CD14-positive monocyte (primary cell): ENCODE measurements at places on chromosomes 6 and 20.

DNA sequence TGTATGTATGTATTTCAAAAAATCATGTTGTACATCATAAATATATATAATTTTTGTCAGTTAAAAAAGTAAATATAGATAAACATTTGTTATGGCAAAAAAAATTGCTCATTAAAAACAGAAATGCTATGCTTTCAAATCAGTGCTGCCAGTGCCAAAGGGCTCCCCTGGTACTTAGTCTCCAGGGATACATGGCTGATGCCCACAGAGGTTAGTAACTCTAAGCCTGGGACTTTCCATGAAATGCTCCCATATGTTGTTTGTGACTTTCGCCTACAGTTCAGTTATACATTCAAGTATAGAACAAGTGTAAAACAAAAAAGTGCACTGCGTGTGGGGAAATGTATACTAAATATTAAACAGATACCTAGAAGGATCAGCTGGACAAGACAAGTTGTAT is 104.0 kb downstream of the TENT5A start:
- DNase-seq, result no peak

DNA sequence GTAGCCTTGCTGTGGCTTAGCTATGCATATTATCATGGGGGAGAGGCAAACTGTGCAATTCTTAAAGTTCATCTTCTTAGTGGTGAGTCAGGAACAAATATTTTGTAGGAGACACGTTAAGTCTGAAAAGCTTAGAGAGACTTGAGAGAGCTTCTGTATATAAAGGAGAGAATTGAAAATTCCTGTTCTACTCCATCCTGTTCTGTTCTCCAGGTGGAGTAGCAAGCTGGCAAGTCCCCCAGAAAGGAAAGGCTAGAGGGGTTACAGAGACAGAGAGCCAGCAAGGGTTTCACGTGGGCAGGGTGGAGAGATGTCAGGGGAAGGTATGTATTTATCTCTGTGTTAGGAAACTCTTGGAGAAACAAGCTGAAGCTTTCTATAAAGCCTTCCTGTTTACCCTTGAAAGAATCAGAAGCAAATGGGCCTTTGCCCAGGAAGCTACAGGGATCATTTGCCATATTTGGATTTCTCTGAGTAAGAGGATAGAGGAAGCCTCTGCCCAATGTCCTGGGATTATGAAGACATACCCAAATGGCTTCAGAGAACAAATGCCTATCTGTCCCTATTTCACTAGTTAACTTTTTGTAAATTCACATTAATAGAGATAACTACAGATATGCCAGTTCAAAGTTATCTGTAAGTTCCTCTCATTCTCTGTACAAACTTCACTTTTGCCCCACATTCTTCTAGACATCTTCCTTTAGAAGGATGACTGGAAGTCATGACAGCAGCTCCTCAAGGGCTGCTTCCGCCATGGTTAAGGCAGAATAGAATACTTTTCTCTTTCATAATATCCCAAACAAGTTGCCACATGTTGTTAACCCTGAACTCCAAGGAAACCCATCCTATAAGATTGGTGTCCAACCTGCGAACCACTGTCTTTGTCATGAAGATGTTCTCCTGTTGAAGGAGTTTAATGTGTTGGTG is 126.7 kb upstream of the NEDD9 start:
- no peak for DNase-seq

- no peak for DNase-seq
Observed at GRCh38 chr6:12733876-12734275, 17.3 kb downstream of the PHACTR1 start.

DNA sequence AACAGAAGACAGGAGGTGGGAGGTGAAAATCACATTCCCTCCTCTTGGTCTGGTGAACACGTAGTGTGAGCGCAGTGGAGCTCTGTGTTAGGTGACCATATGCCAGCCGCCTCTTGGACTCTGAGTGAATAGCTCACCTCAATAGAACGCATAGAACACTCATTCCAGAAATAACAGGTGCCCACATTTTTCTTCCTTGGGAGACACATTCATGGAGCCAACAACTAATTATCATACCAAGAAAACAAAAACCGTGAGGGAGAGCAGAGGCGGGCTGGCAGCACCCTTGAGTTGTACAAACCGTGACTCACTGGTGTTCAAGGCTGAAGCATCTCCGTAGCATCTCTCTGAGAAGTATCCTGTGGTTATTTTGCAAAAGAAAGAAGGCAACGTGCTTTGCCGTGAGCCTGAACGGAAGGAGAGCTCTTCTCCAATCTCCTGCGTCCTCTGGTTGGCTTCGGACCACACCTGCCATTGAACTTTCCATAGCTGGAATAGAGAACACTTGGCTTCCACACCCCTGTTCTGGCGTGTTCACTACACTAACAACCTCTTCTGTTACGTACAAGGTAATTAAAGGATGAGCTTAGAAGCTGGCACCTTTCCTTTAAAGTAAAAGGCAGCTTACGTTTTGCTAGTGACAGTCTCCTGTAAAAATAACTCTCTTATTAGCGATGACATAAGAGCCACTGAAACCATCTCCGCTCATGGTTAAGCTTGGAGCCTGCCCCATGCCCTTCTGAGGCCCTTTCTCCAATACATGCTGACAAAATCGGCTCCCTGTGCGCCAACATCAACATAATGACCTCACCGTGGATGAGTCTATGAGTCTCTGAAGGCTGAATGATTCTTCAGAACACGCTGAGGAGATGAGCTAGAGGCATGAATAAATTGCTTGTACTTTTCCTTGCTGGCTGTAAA is 30.2 kb upstream of the SGK1 start:
- no peak for DNase-seq

DNA sequence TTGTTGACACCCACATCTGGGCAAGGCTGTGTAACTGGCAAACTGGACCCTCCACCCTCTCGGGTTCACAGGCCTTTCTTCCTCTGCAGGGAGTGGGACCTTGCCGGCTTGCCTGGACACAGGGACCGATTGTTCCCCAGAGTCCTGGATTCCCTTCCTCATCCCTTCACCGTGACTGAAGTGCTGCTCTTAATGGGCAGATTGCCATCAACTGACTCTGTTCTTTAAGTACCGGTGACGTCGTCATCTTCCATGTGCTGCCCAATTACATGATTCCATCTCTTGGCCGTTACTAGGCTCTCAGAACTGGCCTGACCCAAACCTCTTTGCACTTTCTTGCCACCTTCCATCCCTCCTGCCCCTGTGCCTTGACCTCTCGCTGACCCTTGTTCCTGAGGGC is 85.4 kb downstream of the EYA4 start:
- no peak for DNase-seq

DNA sequence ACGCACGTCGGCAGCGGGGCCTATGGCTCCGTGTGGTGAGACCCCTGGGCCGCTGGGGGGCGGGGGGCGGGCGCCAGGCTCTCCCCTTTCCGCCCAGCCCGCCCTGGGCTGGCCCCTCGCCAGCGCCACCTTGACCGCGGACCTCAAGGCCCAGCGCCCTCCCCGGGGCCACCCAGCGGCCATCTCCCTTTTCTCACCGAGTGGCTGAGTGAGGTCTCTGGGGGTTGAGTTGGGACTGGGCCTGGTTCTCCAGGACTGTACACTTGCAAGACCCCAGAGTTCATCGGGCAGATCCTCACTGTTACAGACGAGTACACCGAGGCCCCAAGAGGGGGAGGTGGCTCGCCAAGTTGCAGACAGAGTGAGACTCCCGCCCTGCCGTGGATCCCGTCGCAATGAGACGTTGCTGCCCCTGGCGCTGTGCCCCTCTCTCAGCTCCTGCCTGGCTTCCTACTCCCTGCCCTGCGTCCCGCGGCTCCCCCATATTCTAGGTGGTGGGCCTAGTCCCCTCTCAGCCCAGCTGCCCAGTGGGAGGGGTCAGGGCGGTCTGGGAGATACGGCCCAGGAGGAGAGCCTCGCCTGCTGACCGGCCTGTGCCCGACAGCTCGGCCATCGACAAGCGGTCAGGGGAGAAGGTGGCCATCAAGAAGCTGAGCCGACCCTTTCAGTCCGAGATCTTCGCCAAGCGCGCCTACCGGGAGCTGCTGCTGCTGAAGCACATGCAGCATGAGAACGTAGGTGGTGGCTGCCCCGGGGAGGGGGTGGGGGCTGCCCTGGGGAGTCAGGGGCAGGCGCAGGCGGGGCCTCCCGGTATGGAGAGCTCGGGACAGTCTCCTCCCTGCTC is 576 bp downstream of the MAPK13 start:
- peak; percentile 26 for DNase-seq

DNA sequence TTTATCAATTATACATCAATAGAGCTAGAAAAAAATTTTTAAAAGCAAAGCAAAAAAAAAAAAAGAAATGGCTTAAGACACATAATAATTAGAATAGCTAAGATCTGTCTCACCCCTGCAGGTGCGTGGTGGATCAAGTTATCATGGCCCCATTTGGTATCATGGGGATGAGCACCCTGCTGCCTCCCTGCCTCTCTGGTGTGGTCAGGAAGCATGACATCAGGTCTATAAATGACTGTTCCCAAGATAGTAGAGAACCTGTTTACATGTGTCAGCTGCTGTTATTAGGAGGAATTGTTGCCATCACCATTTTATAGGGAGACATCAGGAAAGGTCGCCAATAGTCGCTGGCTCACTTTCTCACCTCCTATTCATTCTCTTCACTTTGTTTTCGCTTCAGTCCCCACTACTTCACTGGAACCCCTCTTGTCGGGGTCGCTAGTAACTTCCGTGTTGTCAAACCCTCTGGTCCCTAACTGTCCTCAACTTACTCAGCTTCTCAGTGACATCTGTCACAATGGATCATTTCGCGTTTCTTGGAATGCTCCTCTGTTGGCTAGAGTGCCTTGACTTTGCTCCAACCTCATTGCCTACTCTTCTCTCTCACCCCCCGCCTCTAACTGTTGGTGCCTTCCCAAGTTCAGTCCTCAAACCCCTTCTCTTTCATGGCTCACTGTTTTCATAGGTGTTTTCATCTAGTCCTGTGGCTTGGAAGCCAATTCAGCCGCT is 4.7 kb downstream of the DNTTIP1 start:
- no peak for DNase-seq

DNA sequence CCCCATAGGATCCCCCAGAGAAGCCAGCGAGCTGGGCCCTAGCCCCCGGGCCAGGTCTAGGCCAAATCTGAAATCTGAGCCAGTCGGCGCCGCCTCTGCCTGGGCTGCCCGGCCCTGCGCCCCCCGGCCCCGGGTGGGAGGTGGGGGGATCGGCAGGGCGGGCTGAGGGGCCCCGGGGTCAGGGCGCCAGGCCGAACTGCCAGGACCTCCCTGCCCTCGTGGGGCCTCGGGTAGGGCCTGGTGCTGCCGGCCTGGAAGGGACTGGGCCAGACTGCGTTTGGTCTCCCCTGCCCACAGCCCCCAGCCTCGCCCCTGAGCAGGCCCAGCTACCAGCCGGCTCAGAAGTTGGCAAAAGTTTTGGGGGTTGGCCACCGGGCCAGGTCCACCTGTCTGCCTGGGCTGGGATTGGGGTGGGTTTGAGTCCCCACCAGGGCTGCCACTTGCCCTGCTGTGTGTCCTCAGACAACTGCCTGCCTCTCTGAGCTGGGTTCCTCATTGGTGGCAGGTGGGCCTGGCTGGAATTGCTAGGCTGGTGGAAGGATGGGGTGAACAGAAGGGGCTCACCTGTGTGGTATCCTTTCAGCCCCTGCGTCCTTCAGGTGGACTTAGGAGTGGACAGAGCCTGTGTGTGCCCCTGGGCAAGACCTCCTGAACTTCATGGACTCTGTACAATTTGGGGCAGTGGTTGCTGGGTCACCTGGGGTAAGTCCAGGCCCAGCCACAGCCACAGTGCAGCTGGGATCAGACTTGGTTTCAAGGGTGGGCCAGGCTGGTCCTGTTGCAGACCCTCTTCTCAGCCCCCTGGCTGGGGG is 801 bp downstream of the SRC start:
- DNase-seq, result no peak

DNA sequence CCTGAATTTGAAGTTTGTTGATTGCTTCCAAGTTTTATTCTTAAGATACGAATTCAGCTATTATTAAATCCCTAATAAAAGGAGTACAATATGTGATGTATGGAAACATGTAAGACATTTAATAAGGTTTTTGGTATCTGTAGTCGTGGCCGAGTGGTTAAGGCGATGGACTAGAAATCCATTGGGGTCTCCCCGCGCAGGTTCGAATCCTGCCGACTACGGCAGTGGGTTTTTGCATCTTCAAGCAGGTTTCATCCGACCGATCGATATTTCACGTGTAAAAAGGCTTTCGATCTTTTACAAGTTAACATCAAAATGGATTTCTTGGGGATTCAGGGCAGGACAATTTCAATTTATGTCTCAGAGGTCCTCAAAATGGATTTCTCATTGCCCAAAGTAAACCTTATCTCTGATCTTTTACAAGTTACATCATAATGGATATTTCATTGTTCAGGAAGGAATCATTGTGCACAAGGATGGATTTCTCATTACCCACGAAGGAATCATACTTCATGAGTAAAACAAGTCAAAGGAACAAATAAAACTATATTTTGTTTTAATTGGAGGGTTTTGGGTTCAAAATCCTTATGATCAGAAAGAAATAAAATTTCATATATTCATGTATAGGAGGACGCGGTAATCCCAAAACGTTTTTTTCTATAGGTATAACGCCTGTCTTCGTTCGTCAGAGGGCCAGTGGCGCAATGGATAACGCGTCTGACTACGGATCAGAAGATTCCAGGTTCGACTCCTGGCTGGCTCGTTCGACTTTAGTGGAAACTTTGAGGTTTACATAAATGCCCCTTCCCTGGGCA is 37.3 kb upstream of the BTN3A2 start:
- DNase-seq, result peak; percentile 57

DNA sequence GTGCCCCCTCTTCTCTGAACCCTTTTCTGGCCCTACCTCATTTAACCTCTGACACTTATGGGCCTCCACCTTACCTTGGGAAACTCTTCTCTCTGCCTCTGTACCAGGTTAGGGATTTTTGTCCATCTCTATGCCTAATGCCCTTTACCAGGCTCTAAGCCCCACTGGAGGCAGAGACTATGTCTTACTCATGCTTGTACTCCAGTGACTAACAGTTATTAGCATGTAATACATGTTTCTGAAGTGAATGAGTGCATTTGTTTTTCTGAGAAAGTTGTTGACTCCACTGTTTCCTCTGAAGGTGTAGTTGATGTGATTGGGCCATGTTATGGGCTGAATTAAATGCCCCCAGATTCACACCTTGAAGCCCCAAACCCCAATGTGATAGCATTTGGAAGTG is 234.3 kb downstream of the PACRG start:
- DNase-seq, result no peak

DNA sequence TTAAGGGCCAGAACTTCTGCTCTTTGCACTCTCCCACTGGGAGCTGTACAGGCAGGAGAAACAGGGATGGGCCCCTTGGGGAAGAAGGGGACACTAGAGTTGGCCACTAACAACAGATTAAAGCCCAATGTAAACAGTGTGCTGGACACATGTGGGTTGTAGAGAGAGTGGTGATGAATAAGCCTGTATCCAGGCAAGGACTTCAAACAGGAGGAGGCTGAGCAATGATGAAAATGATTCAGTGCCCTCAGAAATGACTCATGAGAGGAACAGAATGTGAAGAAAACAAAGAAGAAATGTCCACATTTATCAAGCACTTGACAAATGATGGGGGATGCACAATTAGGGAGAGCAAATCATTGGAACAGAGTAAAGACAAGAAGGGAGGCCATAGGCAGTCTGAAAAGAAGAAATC is 242.3 kb downstream of the TBX18 start:
- no peak for DNase-seq

GRCh38 chr6:160260367-160260766 is 1.7 kb upstream of the SLC22A2 start:
- no peak for DNase-seq

- no peak for DNase-seq
Observed at GRCh38 chr20:19659448-19659847, 98.6 kb upstream of the RIN2 start.

GRCh38 chr20:24437196-24438082 is 32.0 kb upstream of the SYNDIG1 start:
- DNase-seq, result no peak
